ENCODE measurements at places on chromosomes 2 and 18.
A peak's percentile ranks its signal among the peaks of the same experiment; 100 is the strongest.

DNA sequence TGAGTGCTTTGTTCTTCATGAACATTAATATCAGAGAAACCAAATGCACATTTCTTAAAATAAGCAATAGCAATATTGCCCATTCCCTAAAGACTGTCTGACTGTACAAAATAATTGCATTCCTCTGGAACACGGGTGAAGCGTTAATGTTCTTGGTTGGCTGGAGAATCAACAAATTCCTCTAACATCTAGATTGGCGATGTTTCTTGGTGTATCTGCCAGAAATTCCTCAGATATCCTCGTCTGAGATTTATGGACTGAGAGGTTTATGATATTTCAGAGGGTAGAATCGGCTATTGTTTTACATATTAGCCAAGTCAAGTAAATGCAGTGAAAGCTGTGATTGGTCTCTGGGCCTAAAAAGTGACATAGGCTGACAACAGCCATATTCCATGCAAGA lies 27.1 kb upstream of the SPTBN1 start:
- DNase-seq, result no peak

- no peak for DNase-seq
These were observed 2.7 kb downstream of the GPC1 start for GRCh38 chr2:240437861-240438809.

- no peak for DNase-seq
These were observed 105.3 kb upstream of the ANKRD30BL start for GRCh38 chr2:132267105-132267497.

- DNase-seq, result no peak
These were observed 59.6 kb downstream of the CSRNP3 start for GRCh38 chr2:165529130-165529529.

- no peak for DNase-seq
These were observed 268.5 kb downstream of the CELF4 start for GRCh38 chr18:37297106-37297505.

DNA sequence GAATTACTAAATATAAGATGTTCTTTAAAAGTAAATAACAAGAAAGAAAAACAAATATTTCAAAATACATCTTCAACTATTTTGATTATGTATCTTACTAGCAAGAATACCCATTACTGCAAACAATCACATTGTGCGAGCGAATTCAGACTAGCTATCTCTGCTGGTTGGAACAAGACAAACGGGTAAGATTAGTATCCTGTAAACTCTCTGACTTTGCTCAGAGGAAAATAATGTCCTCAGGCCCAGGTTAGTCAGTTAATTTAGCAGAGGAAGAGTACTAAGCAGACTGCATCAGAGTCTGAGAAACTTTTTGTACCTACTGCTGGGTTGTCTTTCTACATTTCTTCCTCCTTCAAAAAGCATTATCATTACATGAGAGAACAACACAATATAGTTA lies 50.4 kb upstream of the MCM6 start:
- DNase-seq, result no peak

DNA sequence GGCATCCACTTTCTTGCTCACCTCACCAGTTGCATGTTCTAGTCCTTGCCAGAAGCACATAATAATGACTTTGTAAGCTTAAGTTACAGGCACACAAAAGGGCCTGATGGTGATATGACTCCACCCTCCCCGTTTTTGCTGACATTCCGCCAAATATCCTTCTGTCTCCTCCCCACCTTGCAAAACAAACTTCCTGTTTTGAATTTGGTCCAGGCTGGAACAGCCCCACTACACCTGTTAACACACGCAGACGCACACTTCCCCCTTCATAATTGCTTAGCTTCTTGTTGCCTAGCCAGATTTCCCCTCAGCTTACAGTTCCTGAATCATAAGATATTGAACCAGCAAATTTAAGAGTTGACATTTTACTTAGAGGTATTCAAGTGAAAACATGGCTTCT lies at the start of gene MGAT5:
Gene MGAT5, plus strand, starts transcription at position 269 of the 400 bp plus-strand sequence. CDS start 332 bp downstream, outside the sequence.
- DNase-seq, result peak; percentile 96

DNA sequence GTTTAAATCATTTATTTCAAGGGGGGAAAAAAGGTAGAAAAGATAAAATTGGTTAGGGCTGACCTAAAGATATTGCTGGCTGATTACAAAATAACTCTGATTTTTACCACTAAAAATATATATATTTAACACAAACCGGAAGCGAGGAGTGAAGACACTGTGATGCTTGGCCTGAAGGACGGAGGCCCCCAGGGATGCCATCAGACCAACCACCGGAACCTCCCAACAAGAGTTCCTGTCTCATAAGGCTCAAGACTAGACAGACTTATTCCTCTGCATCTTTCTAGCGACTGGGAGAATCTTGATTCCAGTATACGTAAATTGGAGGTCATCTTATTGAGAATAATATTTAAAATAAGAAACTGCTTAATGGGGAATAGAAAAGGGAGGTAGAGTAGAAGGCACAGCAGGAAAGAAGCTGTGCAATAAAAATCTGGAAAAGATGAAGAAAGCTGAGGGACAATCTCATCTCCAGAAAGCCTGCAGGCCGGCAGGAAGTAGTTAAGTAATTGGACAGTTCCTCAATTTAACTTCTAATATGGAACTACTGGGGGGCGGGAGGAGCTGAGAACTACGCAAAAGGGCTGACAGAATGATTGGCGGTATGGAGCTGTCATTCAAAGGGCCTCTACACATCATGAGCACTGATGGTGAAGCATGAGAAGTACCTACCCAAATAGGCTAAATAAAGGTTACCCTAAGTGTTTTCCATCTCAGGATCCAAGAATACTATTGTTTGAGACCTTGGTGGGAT lies 91.1 kb downstream of the DTNB start:
- DNase-seq, result no peak

DNA sequence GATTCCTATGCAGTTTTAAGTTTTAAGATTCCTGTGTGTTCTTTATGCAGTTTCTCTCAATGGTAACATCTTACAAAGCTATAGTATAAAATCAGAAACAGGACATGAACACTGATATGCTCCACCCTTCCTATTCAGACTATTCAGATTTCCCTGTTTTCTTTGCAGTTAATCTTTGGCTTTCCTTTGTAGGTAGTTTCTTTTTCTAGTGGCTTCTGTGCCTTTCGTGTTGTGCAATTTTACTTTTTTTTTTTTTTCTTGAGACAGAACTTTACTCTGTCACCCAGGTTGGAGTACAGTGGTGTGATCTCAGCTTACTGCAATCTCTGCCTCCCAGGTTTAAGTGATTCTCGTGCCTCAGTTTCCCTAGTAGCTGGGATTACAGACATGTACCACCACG lies 94.9 kb upstream of the RNU4ATAC start:
- DNase-seq, result no peak

- DNase-seq, result no peak
These were observed 10.2 kb downstream of the PROKR1 start for GRCh38 chr2:68653538-68653982.

DNA sequence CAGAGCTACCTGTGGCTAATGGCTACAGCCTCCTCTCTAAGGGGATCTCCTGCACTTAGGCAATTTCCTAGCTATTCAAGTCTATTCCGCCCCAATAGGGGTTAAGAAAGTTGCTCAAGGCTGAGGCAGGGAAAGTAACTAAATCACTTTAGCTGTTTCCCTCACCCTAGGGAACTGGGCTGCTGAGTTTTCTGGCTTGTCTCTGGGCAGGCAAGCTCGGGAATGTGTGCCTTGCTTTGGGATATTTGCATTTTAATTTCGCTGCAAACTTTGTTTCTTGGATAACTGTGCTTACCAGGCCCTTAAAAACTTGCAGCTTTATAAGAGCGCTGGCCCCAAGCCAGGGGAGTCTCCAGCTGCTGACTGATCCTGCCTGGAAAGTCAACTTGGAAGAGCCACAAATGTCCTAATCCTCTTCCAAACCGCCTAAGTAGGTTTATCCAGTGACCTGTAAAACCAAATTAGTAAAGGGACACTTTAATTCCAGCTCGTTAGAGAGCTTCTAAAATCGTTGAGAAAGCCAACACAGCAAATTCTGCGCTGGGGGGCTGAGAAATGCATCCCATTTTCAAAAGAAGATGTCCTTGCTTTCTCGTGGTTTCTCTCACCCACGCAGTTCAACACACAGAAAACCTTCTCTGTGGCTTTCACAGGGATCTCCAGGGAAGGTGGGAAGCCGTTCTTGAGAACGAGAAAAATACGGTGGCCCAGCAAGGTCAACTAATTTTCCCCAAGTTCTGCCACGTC lies 59.5 kb upstream of the SP3 start:
- DNase-seq, result no peak

GRCh38 chr18:62023536-62023935 lies 130.7 kb upstream of the RNF152 start:
- DNase-seq, result no peak

DNA sequence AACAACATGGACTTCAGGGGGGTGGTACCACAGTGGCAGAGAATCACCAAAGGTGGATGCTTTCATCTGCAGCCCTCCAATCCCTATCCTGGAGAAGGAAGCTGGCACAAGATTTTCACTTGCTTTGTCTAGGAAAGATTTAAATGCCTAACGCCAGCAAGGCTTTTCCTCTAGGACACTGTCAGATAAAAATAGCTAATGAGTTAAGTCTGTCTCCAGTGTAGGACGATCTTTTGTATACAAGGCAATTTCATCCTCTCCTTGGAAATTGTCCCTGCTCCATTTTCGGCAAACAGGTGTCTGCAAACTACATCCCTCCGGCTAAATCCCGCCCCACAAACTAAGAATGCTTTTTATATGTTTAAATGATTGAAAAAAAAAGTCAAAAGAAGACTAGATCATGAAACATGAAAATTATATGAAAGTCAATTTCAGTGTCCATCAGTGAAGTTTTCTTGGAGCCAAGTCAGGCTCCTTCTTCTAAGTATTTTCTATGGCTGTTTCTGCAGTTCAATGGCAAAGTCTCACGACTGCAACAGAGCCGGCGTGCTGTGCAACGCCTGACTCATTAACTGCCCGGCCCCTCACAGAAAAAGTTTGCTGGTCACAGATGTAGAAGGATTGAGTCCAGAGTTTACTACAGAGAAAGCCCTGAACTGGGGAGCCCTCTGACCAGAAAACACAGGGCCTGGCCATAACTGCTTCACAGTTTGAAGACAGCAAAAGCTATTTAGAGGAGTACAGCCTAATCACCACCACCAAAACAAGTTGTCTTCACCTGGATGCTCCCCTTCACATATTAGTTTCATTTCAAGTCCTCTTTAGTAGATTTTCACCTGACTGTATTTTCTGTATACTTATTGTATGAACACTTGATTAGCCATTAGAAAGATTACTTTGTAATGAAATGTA lies 52.3 kb downstream of the PIEZO2 start:
- no peak for DNase-seq

DNA sequence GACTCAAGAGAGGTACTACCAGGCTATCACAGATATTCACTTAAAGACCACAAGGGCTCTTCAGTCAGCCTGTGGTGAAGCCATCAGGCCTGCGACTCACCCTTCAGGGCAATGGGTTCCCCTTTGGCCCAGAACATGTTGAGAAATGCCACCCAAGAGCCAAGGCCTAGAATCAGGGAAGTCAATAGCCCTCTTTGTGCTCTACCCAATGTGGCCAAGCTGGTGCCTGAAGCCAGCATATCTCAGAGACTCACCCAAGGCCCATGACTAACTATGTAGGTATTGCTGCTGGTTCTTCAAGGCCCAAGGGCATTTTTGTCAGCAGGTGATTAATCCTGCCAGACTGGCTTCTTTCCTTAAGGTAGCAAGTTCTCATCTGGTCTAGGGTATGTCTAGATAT lies 338.9 kb upstream of the SETBP1 start:
- DNase-seq, result no peak

GRCh38 chr2:54630858-54631497 lies 92.5 kb upstream of the EML6 start:
- no peak for DNase-seq

GRCh38 chr2:180892091-180892490 lies 88.3 kb upstream of the UBE2E3 start:
- no peak for DNase-seq

GRCh38 chr2:191128172-191128910 lies 22.5 kb downstream of the STAT4 start:
- DNase-seq, result no peak

DNA sequence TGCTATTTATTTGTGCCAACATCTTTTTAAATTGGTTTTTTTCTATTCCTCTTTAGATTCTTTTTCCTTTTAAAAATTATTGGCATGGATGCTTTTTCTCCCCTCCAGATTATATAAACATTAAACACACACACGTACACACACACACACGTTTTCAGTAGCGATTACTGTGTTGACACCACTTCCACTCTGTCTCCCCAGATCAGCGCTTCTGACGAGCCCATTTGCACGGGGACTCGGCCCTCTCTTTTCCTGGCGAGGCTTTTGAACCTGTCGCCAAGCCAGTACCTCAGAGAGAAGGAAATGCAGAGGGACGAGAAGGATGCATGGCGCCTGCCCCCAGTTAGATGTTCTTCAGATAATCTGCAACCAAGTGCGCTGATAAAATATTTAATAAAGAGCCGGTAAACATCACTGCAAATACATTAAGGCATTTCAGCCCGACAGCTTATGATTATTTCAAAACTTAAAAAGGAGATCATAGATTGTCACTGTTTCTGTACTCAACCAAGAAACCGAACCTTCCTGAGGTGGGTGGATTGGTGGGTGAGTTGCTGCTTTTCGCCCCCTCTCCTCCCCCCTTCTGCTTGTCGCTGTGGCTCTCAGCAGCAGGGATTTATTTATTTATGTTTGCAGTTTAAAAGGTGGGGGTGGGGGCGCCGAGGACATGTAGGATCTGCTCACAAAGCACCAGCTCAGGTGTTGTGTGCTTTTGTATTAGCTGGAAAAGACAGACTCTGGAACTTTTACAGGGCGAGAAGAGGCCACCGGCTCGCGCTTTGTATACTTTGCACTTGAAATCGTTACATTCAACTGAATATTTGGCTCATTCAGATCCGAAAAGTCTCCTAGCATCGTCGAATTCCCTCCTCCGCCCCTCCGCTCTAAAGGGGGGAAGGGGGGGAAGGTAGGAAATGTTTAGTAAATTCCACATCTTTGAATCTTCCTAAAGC lies 787 bp upstream of the TBR1 start:
- peak; percentile 23 for DNase-seq

DNA sequence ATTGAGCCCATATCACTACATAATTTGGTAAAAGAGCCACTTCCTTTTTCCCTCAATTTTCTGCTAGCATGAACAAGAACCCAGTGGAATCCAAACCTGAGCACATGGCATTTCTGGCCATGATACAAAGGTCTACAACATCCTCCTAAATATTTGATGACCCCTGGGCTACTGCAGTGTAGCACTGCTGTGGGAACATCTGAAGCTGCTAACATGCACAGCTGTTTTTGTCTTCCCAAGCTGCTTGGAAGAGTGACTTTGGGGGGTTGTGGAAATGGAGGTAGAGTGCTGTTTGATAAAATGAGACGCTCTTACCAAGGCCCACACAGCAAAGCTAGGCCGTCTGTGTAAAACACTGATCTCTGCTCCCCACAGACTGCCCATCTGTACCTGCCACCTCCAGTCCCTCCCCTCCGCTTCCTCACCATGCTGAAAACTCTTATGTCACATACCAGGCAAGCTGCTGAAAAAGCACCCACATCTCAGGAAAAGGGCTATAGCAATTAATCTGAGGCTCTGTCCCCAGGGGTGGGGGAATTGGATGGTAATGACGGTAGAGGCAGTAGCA lies 197.2 kb upstream of the HNRNPA3 start:
- DNase-seq, result no peak

DNA sequence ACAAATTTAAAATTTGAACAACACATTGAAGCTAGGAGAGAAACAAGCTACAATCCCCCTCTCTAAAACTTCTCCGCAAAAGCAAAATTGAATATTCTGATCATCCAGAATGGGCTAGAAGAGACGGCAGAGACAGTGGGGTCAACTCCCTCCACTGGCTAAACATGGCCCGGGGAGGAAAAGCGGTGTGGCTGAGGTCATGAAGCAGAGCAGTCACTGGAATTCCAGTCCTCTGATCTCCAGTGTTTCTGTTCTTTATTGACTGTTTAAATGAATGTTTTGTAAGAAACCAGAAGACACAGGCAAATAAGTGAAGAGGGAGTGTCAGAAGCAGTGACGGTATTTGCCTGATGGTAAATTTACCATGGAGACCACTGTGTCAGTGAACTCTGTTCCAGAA lies 116.2 kb downstream of the GAREM1 start:
- DNase-seq, result no peak

Data from COR-L47 (cell line).